T follicular helper cell (primary cell): ENCODE measurements at places on chromosomes 2 and 18.

DNA sequence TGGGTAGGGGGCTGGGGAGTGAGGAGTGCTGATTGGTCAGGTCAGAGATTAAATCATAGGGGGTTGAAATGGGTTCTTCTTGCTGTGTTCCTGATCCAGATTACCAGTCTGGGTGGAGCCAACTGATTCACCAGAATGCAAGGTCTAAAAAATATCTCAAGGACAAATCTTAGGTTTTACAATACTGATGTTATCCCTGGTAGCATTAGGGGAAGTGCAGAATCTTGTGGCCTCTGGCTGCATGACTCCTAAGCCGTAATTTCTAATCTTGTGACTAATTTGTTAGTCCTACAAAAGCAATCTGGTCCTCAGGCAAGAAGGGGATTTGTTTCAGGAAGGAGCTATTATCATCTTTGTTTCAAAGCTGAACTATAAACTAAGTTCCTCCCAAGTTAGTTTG lies 289.2 kb upstream of the KYNU start:
- no peak for DNase-seq

- DNase-seq: no peak
Observed at GRCh38 chr2:25123682-25124081, 44.7 kb downstream of the POMC start.

DNA sequence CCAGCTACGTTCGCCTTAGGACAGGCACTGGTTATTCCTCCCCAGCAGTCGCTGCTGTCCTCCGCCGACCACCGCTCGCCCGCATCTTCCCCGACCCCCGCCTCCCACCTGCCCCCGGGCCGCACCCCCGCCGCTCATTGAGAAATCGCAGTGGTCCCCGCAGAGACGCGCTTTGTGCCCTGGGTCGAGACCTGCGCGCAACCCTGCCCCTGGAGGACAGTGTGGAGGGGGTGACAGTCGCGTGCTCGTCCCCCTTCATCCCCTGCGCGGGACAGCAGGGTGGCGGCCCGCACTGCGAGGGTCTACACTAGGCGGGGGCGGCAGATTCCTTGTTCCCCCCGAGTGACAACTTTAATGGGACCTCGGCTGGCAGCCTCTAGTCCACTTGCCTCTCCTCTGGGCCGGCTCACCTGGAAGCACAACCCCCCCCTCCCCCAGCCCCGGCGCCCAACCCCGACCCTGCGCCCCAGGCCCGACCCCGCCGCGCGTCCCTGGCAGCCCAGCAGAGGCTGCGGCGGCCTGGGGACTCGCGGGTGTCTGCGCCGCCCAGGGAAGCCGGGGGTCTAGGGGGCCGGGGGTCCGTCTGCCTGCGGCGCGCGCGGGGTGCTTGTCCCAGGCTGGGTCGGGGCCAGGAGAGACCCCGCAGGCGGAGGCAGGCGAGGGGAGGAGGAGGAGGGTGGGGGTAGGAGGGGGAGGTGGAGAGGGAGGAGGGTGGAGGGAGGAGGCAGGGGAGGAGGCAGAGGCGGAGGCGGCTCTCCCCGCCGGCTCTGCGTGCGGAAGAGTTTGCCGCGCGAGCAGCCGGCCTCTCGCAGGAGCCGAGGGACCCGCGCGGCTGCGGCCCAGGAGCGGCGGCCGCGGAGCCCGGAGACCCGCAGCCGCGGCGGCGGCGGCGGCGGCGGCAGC lies at the start of gene NPAS2:
TSS of gene NPAS2 (plus strand) at position 770 of the 903 bp plus-strand sequence. CDS start 84,616 bp downstream, outside the sequence.
- DNase-seq: no peak

GRCh38 chr2:30161929-30162706 lies 15.3 kb downstream of the YPEL5 start:
- no peak for DNase-seq

DNA sequence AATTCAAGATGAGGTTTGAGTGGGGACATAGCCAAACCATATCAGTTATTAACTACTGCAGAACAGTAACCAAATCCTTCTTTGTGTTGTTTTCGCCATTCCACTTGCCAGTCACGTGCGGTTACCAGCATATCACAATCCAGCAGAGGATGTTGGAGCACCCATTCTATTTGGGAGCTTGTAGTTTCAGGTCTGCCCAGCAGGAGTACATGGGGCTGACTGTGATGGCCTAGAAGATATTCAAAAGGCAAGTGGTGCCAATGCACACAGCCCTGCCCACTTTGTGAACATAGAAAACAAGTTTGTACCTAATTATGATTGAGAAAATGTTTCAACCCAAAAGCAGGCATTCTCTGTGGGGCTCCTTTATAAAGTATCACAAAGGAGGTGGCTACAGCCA lies 57.0 kb downstream of the ZNF519 start:
- DNase-seq: no peak

DNA sequence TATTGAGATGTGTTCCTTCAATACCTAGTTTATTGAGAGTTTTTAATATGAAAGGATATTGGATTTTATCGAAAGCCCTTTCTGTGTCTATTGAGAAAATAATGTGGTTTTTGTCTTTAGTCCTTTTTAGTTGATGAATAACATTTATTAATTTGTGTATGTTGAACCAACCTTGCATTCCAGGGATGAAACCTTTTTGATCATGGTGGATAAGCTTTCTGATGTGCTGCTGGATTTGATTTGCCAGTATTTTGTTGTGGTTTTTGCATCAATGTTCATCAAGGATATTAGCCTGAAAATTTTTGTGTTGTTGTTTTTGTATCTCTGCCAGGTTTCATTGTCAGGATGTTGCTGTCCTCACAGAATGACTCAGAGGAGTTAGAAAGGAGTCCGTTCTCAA lies 1710.4 kb downstream of the SUCLG1 start:
- DNase-seq: no peak

- DNase-seq: no peak
Observed at GRCh38 chr2:99512181-99512591, 22.4 kb upstream of the REV1 start.

- no peak for DNase-seq
Observed at GRCh38 chr2:223001797-223002175, 50.2 kb upstream of the KCNE4 start.

GRCh38 chr2:62303788-62304187 lies 107.9 kb downstream of the B3GNT2 start:
- no peak for DNase-seq

DNA sequence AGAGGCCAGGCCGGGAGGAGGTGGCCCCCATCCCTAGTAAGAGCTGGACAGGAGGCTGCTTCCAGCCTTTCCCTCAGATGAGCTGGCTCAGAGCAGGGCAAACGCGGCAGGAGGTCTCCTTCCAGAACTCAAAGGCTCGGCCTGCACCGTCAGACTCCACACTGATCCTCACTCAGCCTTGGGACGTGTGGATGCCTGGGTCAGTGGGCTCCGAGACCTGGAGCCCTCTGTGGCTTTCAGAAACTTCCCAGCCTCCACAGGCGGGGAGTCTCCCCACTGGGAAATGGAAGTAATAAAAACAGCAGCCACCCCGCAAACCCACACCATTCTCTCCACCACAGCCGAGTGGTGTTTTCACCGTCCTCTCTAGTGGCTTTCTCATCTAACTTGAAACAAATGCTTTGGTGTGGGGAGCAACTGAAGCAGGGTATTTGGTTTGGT lies 54.3 kb downstream of the INPP5D start:
- DNase-seq: no peak

DNA sequence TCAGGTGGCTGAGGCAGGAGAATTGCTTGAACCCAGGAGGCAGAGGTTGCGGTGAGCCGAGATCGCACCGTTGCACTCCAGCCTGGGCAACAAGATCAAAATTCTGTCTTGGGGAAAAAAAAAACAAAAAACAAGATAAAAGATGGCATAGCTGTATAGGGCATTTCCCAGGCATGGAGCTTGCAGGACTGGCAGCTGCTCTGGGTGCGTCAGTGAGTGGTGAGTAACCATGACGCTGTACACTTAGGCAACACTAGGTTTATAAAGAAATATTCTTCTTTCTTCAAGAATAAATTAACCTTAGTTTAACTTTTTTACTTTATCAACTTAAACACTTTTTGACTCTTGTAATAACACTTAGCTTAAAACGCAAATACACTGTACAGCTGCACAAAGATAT lies 15.4 kb downstream of the TGOLN2 start:
- DNase-seq: no peak

- no peak for DNase-seq
Observed at GRCh38 chr18:64693766-64694165, 544.9 kb upstream of the LINC00305 start.
